HCEC 1CT (cell line): ENCODE measurements at places on chromosomes 13 and 19.

GRCh38 chr19:8355631-8356402 is 8.1 kb upstream of the ANGPTL4 start:
- DNase-seq = peak; percentile 100

DNA sequence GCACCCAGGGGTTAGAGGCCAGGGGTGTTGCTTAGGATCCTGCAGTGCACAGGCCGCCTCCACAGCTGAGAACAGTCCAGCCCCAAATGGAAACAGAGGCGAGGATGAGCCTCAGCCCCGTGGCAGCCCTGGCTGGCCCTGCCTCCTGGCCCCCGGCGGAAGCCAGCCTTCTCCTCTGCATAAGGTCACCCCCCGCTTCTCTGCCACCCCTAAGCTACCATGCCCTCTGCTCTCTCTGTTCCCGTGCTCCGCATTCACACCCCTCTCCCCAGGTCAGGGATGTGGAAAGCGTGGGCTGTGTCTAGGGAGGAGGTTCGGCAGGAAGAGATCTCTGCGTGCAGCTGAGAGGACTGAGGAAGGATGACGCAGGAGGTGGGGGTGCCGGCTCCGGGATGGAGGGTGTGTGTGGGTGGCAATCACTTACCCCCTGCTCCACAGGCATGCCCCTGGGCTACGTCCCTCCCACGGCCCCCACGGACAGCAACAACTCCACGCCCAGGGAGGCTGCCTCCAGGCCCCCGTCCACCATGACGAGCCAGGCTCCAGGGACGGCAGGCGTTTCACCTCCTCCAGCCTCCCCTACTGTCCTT is 6.0 kb downstream of the SSC5D start:
- DNase-seq = no peak

DNA sequence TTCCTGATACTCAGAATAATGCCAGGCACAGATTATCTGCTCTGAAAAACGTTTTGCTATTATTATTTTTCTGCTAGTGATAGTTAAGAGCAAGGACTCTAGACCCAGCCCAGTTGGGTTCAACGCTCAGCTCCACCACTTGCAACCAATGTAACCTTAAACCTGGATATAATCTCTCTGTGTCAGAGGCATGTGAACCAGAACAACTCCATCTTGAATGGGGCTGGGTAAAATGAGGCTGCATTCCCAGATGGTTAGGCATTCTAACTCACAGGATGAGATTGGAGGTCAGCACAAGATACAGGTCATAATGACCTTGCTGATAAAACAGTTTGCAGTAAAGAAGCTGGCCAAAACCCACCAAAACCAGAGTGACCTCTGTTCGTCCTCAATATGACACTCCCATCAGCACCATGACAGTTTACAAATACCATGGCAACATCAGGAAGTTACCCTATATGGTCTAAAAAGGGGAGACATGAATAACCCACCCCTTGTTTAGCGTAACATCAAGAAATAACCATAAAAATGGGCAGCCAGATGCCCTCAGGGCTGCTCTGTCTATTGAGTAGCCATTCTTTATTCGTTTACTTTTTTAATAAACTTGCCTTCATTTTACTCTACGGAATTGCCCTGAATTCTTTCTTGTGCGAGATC is 13.6 kb downstream of the FAM187B start:
- no peak for DNase-seq

- no peak for DNase-seq
Observed at GRCh38 chr19:51754109-51754508, 2.4 kb upstream of the FPR1 start.

DNA sequence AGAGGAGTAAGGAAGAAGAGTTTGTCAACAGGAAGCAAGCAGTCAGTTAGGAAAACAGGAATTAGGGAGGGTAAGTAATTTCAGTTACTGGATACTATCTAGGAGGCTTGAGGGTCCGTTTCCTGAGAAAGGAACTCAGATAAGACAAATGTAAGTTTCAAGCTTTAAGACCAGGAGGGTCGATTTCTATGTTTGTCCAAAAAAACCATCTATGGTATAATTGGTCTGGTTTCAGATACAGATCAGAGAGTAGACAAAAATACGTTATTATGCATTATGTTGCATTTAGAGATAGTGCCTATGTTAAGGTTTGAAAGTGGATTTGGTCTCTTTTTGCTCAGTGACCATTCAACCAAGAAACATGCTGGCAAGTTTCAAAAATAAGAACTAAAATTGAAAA is 789.6 kb upstream of the PCDH20 start:
- no peak for DNase-seq

DNA sequence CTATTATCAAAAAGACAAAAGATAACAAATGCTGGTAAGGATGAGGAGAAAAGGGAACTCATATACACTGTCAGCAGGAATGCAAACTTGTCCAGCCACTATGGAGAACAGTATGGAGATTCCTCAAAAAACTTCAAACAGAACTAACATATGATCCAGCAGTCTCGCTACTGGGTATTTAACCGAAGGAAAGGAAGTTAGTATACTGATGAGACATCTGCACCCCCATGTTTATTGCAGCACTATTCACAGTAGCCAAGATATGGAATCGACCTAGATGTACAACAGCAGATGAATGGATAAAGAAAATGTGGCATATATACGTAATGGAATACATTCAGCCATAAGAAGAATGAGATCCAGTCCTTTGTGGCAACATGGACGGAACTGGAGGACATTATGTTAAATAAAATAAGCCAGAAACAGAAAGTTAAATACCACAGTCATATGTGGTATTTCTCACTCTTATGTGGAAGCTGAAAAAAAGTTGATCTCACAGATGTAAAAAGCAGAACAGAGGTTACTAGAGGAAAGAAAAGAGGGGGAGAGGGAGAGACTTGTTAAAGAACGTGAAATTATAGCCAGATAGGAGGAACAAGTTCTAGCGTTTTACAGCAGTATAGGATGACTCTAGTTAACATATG is 83.2 kb downstream of the RUBCNL start:
- DNase-seq = no peak

DNA sequence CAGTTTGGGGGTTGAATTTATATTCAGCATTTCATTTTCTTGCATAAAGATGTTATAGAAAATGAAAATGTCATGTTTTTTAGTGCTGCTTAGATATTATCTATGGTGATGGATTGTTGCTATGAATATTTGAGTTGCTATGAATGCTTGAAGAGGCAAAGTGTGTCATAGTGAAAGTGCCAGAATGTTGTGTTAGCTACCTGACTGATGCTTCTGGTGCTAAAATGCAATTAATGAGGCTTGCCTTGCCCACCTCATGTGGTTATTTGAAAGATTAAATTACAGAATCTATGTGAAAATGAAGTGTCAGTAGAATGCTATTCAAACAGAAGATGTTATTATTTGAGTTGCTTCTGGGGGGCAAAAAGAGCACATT is 62.7 kb upstream of the MYCBP2 start:
- DNase-seq = no peak

GRCh38 chr13:35978607-35979316 is 152.4 kb downstream of the DCLK1 start:
- DNase-seq = peak; percentile 24

DNA sequence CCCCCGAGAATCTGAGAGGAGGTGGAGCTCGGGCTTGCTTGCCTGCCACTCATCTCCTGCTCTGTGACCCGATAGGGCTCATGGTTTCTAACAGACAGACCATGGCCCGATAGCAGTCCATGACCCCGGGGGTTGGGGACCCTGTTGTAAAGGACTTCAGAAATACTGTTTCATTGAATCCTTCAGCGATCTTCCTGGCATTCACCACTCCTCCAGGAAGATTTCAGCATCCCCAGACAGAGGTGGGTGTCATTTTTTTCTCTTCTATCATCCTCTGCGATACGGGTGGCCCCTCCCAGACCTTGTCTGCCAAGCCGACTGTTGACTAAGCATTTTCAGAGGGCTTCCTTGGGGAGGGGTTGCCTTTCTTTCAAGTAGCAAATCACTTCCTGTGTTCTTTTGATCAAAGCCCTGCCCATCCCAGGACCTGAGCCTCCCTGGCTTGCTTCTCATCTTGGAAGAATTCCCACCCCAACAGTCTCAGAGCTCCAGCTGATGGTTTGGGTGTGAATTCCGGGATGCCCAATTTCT is 1.7 kb downstream of the MYO1F start:
- no peak for DNase-seq

- peak; percentile 20 for DNase-seq
Observed at GRCh38 chr13:96474181-96474557, 384.3 kb downstream of the HS6ST3 start.

DNA sequence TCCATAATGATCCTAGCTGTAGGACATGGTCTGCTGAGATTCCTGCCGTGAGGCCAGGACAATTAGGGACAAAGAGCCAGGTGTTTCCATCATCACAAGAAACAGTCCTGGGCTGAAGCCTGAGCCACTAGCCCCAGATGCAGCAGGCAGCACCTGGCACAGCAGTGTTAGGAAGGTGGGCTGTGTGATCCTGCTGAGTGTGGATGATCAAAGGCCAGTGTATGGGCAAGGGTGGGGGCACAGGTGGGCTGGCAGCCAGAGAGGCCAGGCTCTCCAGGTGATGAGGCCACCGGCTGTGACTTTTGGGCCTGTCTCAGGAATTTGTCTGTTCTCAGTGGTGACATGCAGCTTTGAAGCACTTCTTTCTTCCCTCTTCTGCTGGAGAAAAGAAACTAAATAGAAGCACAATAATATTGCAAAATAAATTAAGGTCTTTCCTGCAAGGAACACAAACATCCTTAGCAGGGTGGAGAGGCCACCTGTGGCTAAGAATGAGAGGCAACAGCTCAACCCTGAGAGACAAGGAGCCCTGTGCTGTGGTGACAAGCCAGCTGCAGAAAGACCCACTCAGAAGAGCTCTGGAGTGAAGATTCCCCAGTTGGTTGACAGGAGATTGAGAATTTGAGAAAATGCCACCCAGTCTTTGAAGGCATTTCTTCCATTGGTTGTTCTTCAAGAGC is 127.6 kb downstream of the KATNAL1 start:
- DNase-seq = no peak

DNA sequence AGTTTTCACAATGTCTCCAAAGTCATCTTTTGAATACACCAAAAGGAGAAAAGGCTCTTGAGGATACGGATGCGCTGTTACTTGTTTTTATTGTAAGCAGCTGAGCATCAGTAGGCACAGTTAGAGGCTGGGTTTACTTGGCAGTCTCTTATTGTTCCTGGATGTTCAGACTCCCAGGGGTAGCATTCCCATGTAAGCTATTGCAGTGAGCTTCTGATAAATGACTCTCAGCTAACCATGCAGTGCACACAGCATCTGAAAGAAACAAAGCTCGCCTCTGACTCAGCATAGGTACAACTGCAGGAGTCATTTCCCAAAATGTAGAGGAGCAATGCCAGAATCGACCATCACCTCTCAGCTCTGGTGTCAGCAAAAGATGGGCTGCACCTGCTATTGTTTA is 84.8 kb downstream of the DCT start:
- no peak for DNase-seq

- no peak for DNase-seq
Observed at GRCh38 chr13:112730157-112730671, 40.4 kb downstream of the ATP11A start.

DNA sequence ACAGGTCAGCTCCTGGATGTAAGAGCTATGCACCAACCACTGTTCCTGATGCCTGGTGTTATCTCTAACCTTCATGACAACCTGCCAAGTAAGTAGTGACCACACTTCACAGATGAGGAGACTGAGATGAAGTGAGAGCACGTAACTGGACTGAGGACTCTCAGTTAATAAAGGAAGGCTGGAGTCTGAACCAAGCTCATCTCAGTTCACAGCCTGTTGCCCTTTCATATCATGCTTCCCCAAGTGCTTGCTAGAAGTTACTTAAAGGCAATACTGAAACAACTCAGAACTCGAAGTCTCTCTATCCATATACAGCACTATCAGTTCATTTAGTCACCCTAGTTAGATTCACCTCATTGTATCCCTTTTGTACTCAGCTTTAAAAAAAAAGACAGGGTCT is 119.7 kb downstream of the ABCC4 start:
- DNase-seq = no peak

DNA sequence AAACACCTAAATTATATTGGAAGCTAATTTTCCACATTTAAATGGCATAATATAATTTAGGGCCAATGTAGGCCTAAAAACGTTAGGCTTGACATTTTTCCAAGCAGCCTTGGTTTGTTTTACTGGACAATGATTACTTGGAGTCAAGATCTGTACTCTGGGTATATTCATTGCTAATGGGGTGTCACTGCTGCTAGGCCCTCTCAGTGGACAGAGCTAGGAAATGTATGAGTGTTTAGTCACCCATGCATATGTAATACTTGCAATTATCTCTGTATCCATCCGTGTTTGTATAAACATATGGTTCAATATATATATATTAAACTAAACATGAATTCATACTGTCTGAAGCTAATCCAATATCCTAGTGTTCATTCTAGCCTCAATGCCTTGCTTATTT is 598.1 kb downstream of the DCT start:
- DNase-seq = peak; percentile 71

- DNase-seq = peak; percentile 65
Observed at GRCh38 chr13:89066868-89067466, 1395.8 kb downstream of the SLITRK5 start.

- DNase-seq = no peak
Observed at GRCh38 chr13:59320021-59320420, 843.7 kb downstream of the DIAPH3 start.

- DNase-seq = peak; percentile 54
Observed at GRCh38 chr13:38376546-38376945, 26.9 kb downstream of the UFM1 start.

- peak; percentile 47 for DNase-seq
Observed at GRCh38 chr13:50222569-50223332, 207.5 kb downstream of the KCNRG start.

DNA sequence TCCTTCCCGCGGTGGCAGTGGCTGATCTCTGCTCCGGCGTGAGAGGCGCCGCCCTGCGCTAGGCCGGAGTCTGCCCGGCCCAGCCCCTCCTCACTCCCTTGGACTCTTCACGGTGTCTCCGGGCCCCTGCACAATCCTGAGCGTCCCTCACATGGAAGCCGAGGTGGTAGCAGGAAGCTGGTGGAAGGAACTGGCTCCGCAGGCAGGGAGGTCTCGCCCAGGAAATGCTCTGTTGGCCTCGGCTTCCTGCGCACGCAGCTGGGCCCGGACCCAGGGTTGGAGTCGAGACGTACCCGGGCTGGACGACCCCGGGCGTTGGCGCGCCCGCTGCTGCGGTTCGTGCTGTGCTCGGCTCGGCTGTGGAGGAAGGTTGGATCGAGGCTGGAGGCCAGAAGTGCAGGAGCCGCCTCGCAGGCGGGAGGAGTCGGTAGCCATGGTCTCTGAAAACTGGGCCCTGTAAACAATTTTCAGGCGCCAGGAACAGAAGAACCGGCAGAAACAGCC is 46.3 kb downstream of the ZNF724 start:
- DNase-seq = no peak

DNA sequence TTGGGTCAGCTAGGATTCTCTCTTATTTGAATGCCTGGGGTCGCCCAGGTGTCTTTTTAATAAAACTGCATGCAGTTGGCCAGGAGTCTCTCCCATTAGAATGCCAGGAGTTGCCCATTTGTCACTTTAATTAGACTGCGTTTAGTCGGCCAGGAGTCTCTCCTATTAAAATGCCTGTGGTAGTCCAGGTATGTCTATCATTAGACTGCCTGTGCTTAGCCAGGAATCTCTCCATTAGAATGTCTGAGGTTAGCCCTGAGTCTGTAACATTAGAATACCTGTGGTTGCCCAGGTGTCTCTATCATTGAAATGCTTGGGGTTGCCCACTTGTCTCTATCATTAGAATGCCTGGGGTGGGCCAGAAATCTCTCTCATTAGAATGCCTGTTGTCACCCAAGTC is 1470.9 kb downstream of the UQCRFS1 start:
- DNase-seq = no peak
